ENCODE measurements at places on chromosomes 2 and 18.

DNA sequence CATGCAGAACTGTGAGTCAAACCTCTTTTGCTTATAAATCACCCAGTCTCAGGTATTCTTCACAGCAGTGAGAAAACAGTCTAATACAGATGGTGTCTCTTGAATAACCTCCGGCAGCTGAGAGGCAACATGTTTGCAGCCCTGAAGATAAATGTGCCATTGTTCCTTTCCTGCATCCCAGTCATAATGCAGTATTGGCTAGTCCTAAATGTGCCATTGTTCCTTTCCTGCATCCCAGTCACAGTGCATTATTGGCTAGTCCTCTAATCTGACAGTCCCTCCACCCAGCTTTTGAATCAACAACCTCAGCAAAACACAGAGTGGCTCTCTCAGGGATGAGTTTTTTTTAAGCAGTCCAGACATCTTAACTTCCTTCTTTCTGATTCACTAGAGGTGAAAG is 550.7 kb downstream of the RIT2 start:
- DNase-seq = no peak

GRCh38 chr2:103986001-103986400 is 867.9 kb upstream of the POU3F3 start:
- DNase-seq = no peak

DNA sequence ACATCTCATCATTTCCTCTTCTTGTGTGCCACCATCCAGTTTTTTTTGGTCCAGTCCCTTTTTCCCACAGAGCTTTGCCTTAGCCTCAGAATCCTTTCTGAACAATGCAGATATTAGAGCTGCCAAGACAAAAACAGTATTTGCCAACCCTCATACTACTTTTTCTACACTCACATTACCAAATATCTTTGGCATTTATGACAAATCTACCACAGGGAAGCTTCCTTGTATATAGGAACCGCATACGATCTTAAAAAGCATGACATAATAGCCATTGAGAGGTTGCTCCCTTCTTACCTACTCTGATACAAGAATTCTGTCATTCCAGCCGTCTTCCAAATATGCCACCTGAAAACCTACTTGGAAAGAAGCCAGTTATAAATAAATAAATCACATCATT is 9.4 kb downstream of the ZNF24 start:
- no peak for DNase-seq

DNA sequence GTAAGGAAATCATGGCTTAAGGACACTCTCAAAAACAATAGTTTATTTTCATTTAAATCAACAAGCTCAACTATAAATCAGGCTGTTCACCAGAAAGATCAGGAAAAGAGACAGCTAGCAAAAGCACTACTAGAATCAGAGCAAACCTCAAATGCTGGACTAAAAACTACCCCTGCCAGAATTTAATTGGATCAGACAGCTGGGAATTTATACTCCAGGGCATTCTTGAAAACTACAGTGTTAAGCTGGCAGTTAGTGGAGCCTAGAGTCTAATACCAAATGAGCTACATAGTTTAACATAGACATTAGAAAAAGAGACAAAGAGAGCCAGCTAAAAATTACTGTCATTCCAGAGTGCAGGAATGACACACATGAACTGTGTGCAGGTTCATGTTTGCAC is 1016.4 kb upstream of the CRIM1 start:
- DNase-seq = no peak

DNA sequence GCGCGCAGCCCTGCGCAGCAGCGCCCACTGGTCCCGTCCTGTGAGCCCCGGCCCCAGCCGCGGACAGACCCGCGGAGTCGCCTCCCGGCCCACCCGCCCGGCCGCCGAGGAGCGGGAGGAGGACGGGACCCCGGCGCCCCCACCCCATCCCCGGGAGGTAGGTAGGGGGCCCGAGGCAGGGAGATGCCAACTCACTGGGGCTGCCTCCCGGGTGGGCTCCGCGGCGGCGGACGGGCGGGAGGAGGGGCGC is 160 bp downstream of the SPTBN1 start:
- DNase-seq = no peak
